ENCODE measurements at places on chromosomes 12 and 14.

DNA sequence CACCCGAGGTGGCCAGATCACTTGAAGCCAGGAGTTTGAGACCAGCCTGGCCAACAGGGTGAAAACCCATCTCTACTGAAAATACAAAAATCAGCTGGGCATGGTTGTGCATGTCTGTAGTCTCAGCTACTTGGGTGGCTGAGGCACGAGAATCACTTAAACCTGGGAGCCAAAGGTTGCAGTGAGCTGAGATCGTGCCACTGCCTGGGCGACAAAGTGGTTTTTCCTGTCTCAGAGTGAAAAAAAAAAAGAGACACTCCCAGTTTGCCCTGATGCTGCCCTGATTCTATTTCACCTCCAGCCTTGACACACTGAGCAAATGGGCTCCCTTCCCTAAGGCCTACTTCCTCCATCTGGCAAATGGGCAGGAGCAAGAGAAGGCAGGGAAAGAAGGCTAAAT lies 28.5 kb upstream of the PLEK2 start:
- DNase-seq: no peak

DNA sequence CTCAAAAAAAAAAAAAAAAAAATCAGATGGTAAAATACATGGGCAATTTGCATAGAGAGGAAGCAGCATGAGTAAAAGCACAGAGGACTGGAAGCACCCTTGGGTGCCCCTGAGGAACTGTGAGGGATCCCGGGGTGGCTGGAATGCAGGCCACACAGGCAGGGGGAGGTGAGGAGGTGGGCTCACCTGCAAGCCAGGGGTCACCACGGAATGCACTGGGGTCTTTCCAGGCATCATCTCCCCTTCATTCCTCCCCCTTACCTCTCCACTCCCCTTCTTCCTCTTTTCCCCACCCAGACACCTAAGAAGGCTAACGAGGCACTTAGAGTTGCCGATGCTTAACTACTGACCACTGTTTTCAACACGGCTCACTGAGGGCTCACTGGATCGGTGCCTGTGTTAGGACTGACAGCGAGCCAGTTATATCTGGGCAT lies 14.4 kb upstream of the HIP1R start:
- no peak for DNase-seq

DNA sequence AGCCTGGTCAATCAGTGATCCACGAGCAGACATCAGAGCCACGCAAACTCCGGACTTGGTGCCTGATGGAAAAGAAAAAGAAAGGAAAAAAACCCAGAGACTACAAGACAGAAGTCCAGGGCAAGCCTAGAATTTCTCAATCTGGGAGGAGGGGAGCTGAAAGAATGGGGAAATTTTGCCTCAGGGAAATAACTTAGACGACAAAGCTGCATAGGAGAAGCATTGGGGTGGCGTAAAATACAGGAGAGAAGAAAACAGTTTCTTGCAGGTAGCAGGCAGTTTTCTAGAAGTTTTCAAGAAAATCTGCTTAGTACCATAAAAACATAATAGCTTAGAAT lies 2.6 kb upstream of the SLC11A2 start:
- DNase-seq: no peak

GRCh38 chr14:78141590-78141989 lies 28.6 kb upstream of the NRXN3 start:
- no peak for DNase-seq

DNA sequence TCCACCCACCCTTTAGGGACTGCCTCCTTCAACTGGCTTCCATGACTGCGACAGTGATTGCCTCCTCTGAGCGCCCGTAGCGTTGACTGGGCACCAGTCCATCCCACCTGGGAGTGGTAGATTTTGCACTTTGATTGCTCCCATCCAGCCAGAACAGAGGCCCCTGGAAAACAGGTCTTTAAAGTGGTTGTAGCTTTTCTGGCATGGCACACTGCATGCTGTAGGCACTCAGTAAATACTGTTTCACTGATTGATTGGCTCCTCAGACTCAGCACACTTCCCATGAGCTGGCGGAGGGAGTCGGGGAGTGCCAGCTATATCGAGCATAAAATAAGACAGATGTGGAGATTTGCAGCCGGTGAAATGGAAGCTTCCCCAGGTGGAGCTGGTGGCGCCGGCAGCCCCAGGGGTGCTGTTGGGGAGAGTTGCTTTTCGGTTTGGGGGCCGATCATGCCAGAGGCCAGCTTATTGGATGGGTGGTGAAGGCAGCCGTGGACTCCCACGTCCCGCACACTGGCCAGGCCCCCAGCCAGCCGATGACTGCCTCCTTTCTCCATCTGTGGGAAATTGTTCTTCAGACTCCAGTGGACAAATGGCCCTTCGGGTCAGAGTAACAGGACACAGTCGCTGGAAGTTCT lies 200.2 kb downstream of the TSPAN9 start:
- DNase-seq: no peak
